GM23248 (cell line): ENCODE measurements at places on chromosomes 2 and 18.

DNA sequence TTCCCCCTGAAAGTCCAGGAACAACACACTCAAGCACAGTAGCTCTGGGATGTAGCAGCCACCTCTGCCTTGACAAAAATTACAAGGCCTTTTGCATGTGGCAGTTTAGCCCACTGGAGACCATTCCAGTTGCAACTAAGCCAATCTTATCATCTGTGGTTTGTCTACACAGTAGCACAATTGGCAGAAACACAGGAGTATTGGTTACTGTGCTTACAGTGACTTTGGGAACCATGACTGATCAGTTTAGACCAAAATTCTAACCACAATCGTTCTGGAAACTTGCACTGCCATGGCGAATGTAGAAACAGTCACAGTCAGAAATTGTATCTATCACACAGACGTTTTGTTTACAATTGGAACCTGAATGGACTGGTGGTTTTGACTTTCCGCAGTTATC lies 403.7 kb upstream of the MEIS1 start:
- no peak for DNase-seq

GRCh38 chr2:235293061-235293460 lies 200.8 kb upstream of the AGAP1 start:
- DNase-seq: no peak

- DNase-seq: peak; percentile 94
These were observed 17.4 kb upstream of the HAAO start for GRCh38 chr2:42809819-42810120.

- DNase-seq: no peak
These were observed 5.0 kb downstream of the OSBPL6 start for GRCh38 chr2:178199334-178199733.

DNA sequence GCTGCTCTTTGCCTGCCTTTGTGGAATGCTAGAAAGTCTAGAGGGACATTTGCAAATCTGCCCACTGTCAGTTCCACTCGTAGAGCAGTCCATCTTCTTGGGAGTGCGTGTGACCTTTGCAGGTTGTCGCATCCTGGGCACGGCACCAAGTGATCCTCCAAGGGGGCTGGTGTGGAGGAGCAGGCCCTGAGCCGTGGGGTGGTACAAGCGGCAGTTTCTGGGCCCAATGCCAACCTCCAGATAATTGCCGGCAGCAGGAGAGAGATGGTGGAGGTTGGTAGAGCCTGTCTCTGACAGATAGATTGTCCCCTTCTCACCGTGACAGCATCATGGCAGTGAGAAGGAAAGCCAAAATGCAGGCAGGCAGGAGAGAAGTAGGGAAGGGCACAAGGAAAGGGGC lies 150.7 kb upstream of the SLC14A2 start:
- no peak for DNase-seq

- DNase-seq: peak; percentile 77
These were observed 88.3 kb upstream of the ITGB6 start for GRCh38 chr2:160288324-160288723.

- DNase-seq: peak; percentile 60
These were observed 14.3 kb downstream of the SPTBN1 start for GRCh38 chr2:54470266-54470938.

DNA sequence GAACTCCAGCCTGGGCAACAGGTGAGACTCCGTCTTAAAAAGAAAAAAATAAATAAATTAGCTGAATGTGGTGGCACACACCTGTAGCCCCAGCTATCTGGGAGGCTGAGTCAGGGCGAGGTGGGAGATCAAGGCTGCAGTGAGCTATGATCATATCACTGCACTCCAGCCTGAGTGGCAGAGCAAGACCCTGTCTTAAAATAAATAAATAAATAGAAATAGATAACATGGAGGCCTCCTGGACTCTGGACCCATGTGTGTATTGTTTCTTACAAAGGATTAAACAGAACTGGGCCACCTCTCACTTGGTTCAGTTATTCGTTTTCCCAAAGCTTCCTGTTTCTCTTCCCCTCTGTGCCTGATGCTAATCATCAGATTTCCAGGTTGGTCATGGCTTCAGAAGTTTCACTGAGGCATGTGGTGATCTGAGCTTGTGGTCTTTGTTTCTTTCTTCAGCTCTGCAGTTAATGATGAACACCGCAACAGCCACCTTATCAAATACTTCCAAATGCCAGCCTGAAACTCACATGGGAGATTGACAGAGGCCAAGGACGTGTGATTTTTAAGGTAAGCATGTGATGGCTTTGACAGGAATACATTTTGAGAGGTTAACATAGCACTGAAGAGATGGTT lies 83.3 kb upstream of the MAP4K4 start:
- no peak for DNase-seq

- DNase-seq: no peak
These were observed 133.2 kb downstream of the NCK2 start for GRCh38 chr2:105877945-105878344.

- no peak for DNase-seq
These were observed 154.2 kb upstream of the KYNU start for GRCh38 chr2:142723236-142723635.

DNA sequence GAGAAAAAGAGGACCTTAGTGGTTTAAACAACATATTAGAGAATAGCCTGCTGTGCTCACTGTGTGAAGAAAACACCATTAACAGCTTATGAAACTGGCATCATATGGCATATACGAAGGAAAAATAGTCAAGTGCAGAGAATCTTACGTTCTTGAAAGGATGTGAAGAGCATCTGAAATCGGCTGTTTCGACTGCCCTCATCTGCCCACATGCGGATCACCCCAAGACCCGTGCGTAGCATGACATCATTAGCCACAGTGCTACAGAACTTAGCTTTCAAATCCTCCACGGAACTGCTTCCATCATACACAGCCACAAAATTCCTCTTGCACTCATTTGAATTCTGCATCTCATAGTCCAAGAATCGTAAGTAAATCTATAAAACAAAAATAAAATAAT lies 84.3 kb downstream of the NETO1 start:
- no peak for DNase-seq

- no peak for DNase-seq
These were observed 9.1 kb downstream of the B3GNT2 start for GRCh38 chr2:62204998-62205496.
